ENCODE measurements at places on chromosomes 5 and 9.

DNA sequence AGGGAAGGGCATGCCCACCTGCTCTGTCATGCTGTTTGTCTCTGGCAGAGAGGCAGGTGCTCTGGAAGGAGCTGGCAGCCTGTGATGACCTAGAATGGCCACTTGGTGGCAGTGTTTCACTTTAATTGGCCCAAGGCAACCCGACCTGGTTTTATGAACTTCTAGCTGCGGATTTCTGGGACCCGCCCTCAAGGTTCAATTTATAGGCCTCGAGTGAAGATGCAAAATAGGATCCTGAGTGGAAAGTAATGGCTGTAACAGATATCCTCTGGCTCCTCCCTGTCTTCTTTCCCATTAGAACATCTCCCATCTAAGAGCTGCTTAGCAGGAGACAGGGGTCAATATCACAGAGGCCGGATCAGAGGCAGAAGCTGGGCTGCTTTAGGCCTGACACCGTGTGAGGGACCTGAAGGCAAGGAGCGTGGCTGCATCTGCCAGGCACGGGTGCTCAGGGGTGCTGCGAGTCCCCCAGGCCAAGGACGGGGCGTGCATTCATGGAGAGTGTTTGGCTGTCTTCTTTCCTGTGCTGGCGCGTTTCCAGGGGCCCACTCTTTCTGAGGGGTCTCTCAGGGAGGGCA, 56.7 kb upstream of the SLC28A3 start:
- DNase-seq: no peak

- DNase-seq: no peak
Measured at GRCh38 chr5:172788771-172789686, 18.0 kb upstream of the DUSP1 start.

DNA sequence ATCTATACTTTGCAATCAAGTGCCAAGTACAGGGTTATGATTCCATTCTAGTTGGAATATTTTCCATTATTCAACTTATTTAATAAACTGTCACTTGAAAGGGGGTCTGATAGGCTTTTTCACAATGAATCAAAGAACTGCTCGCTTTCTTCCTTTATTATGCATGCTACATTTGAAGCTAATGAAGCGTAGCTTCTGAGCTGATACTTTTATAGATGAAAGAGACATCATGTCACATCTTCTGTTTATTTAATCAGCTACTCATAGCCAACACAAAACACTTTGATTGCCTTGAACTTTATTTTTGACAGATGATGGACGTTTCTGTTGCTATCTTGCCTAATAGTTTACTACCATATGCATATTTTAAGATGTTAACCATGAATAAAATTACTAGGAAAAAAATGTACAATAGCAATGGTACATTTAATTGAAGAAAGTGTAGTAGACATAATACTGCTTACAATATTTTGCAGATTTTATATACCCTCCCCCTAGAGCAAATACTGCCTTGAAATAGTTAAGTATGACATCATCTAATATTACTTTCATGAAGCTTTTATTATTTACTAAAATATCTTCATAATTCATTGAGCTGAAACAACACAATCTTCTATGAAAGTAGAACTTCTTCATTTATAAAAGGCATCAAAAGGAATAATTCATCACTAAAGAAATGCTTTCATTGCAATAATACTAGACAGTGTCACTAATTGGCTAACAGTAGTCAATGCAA, 529.3 kb upstream of the TYRP1 start:
- DNase-seq: peak; percentile 50

DNA sequence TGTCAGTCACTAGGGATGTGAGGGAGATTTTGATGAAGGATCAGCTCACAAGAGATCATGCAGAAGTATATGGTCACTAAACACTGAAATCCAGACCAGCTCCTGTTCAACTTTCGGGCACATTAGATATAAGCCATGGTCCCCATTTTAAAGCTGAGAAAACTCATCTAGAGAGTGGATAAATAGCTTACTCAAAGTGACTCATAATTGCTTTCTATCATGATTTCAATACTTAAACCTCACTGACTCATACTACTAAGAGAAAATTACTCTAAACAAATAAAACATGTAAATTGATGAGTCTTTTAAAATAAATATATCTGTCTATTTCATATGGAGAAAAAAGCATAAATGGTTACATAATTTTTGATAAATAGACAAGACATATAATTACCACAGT, 567.7 kb downstream of the TLR4 start:
- no peak for DNase-seq

DNA sequence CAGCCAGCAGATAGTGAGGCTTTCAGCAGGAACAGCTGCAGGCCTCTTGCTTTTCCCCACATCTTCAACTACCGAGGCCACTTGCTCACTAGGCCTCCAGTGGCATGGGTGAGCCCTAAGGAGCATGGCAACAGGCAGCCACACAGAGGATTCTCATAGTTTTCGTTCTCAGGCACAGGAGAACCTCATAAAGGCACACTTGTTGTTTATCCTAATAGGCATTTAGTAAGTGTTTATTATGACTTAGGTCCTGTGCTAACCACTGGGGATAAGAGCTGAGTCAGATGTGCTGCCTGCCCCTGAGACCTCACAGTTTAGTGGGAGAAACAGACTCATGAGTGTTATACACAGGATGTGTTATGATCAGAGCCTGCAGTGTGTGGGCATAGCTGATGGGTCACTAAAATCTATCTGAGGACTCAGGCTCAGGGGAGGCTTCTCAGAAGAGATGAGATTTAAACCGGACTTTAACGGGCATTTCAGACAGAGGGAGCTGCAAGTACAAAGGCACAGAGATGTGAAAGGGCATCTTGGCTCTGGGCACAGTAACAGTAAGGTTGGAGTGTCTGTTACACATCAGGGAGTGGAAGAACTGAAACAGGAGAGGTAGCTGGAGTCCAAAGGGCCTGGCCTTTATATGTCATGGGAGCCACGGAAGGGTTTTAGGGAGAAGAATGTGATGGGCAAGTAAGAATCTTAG, 21.0 kb upstream of the HEMGN start:
- no peak for DNase-seq

DNA sequence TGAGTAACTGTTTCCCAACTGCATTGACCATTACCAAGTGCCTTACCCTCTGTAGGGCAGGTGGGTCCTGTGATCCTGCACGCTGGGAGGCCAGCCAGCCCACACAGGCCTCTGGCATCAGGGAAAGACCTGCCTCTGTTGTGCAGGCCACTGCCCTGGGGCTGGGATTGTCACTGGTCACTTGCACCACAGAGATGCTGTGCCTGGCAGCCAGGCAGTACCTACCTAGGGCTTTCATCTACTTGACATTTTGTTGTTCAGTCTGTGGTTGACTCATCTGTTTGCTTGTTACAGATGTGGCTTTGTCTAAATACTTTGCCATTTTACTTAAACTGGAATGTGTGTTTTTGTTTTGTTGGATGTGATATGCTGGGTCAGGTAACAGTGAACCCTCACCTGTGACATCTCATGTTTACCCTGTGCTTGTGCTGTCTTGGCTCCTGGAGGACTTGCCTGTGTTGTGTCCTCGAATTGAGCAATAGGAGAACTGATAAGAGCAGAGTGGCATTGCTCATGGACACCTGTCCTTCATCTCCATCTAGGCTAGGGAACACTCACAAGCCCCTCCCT, 32.8 kb downstream of the SECISBP2 start:
- no peak for DNase-seq

- DNase-seq: no peak
Measured at GRCh38 chr5:39148983-39149534, 70.3 kb downstream of the FYB1 start.

DNA sequence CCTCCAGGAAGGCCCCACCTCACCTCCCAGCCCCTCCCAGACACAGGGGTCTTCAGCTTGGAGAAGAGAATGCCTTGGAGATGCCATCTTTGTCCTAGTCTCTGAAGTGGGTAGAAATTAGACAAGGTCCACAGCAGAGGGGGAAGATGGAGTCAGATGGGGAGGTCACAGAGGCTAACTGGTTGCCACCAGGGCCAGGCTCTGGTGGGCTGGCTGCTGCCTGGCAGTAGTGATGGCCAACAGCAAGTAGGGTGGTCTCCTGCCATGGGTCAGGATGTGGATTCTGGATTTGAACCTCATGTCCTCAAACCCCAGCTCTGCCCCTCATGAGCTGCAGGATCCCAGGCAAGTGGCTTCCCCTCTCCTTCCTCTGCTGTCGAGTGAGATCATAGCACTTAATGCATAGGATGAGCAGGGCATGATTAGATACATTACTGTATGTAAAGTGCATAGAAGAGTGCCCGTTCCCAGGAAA, 38.7 kb upstream of the NEK6 start:
- DNase-seq: no peak

GRCh38 chr5:10354048-10354872, 765 bp downstream of the MARCHF6 start:
- peak; percentile 65 for DNase-seq

GRCh38 chr5:73218552-73219171, 45.7 kb downstream of the TMEM174 start:
- DNase-seq: no peak

- DNase-seq: no peak
Measured at GRCh38 chr9:133945977-133946753, 46.0 kb downstream of the VAV2 start.

- peak; percentile 27 for DNase-seq
Measured at GRCh38 chr5:122101636-122102285, 23.7 kb upstream of the LOX start.

GRCh38 chr9:14415947-14416346, 102.0 kb upstream of the NFIB start:
- DNase-seq: no peak

DNA sequence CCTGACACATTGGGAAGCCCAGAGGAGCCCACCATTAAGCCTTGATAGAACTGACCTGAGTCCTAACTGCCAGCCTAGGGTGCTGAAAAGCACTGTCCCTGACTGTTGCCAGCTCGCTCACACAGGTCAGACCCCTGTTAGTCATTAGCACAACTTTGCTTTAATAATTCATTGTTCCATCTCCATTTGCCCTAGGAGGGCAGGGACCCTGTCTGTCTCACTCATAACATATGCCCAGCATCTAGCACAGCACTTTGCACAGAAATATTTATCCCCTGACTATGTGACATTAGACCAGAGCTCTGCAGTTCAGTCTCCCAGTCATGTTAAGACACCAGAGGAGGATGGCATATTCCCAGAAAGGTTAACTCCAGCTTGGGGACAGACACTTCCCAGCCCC, 61.8 kb upstream of the STXBP1 start:
- no peak for DNase-seq

DNA sequence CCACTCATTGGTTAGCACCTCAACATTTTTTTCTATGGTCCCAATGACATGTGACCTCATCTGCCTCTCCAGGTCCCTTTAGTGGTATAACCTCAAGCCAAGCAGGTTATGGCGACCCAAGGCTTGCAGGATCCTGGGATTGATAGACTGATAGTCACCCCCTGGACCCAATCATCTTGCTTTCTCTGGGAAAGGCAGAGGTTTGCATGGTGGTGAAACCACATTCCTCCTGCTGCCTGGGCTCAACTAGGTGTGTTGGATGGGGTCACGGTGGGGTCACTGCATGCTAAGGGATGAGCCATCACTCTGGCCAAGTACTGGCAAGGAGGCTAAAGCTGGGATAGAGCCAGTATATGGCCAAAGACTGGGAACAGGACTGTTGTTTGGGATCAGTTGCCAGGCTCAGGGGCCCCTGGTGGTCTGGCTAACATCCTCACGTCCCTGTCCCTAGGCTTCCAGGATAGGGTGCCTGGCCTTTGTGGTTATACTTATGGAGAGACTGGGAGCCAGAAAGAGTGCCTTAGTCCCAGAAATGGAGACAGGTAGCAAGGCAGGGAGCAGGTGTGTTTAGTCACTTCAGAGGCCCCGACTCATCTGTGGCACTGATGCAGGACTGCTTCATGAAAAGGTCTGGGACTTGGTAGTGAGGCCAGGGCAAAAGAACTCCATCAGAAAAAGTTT, 4.6 kb upstream of the SMIM32 start:
- no peak for DNase-seq

- DNase-seq: no peak
Measured at GRCh38 chr5:65066387-65067146, 297.8 kb downstream of the CWC27 start.

- no peak for DNase-seq
Measured at GRCh38 chr9:115079156-115079555, 38.8 kb downstream of the TNC start.

GRCh38 chr5:542319-543311, 18.4 kb upstream of the SLC9A3 start:
- DNase-seq: no peak

DNA sequence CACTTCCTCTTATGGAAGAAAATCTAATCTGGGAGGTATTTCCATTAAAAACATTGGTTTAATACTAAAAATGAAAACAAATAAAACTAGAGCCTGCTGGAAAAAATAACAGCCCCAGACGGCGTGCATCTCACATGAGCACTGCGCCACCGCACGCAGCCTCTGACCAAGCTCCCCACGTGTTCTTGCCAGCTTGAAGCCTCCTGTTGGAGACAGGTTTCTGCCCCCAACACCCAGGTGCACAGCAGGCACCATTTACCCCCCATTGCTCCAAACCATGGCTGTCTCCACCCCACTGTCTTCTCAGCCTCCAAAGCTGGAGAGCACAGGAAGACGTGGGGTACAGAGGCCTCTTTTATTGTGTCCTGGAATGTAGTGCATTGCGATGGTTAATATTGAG, 10.7 kb upstream of the COL5A1 start:
- no peak for DNase-seq

GRCh38 chr9:117958726-117959125, 254.5 kb downstream of the TLR4 start:
- DNase-seq: no peak

DNA sequence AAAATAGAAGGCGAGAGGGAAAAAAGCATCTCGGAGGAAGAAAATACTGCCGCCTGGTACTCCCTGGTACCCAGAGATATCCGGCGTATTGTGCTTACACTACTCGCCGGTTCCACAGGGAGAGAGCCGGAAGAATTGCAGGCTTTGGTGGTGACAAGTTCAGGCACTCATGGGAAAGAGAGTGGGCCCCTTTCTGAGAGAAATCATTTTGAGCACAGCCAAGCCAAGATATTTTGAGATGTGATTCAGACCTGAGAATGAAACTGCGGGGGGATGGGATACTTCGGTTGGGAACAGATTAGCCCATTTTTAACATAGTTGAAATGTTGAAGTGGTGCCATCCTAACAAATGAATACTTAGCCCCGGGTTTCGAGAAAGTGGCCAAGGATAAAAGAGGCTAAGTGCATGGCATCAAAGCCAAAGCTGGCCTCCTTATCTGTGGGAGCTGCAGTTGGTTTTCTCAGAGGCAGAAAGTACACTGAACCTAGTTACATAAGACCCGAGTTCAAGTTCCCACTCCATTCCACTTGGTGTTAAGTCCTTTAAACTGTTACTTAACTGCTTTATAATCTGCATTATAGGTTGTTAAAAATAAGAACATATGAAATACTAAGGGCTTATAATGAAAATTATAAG, 62.7 kb downstream of the SLC1A3 start:
- no peak for DNase-seq

GRCh38 chr5:37776826-37777225, 63.0 kb downstream of the GDNF start:
- DNase-seq: peak; percentile 64

GRCh38 chr5:72515211-72515610, 8.0 kb upstream of the ZNF366 start:
- DNase-seq: no peak

DNA sequence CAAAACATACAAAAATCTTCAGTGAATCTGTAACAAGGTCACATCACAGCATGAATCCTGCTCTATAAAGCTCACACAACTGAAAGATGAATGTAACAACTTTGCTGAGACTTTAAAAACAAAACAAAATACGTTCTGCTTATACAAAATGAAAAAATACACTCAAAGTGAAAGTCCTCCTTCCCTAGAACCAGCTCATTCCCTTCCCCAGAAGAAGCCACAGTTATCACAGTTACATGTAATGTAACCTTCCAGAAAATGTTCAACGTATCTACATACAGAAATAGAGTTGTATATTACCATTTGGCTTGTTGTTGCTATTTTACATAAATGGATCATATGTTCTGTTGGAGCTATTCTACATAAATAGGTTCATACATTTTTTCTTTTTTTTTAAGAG, 2.6 kb downstream of the AUH start:
- no peak for DNase-seq
